ENCODE measurements at places on chromosomes 7 and 10.

DNA sequence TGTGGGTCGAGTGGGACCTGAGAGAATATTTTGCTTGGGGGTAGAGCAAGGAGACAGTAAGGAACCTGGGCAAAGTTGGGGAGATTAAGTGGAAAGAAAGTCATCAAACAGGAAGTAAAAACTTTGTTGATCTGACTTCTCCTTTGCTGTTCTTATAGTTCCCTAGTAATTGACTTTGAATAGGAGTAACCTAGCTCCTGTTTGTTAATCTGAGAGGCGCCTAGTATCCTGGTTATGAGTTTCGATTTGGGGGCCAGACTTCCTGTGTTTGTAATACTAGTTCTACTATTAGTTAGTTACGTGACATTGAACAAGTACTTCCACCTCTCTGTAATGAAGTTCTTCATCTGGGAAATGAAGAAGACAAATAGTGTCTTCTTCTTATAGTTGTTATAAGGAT, 99.1 kb downstream of the ZNF365 start:
- DNase-seq: no peak

DNA sequence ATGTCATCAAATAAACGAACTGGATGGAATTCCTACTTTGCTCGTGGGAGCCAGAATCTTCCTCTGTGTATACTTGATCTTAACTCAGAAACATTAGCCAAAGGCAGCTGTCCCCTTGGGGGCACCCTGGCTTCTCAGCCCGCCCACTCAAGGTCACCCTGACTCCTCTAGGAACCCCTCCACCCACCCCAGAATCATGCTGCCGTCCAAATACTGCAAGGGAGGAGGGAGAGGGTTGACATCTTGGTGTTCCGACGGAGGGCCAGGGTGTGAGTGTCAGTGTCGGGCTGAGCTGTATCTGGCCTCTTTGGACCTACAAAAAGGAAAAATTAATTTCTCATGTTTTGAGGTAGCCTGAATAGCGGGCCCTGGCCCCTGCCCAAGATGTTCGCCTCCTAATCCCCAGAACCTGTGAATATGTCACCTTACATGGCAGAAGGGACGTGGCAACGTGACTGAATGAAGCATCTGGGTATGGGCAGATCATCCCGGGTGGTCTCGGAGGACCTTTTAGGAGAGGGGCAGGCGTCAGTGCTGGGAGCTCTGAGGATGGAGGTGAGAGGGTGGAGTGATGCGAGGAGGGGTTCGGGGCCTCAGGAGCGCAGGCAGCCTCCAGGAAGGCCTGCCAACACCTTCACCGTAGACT, 40.5 kb upstream of the RBM33 start:
- DNase-seq: no peak

GRCh38 chr10:77989081-77989724, 40.1 kb downstream of the POLR3A start:
- no peak for DNase-seq

DNA sequence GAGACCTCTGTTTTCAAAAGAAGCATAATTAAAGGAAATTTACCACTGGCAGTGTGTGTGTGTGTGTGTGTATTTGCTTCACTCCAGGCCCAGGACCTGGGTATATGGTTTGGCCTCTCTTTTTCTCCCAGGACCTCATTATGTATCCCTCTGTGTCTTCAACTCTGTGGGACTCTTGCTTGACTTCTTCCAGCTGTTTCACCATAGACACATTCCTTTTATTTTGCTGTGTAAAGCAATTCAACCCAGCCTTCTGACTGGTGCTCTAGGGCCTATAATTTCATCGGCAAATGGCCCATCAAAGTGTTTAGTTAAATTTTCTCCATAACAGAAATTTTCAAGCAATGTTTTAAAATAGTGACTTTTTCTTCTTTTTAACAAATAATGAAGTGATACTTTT, 954.3 kb downstream of the CNTNAP2 start:
- no peak for DNase-seq

DNA sequence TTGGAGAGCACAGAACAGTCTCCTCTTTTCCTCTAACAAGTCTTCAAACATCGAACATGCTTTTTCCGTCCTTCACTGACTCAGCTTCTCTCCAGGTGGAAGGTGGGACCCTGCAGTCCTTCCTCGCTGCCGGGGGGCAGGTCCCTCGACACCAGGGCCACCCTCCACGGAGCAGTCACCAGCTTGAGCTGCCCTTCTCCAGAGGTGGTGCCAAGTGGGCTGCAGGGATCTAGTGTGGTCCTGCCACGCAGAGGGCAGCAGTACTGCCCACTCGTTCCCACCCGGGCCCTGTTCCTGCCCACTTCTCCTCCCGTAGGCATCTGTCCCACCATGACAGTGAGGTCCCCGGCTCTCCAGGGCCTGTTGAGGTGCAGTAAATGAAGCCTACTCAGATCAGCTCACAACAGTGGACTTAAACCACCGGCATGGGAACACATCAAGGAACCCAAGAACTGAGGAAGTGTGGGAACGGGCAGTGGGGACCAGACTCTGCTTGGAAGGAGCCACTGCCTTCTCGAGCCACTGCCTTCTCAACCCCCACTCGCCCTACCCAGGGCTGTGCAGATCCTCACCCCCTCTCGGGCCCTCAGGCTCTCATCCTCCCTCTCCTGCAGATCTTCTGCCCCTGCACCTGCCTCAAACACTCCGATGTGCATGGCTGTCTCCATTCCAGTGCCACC, 153.9 kb downstream of the OAT start:
- no peak for DNase-seq

DNA sequence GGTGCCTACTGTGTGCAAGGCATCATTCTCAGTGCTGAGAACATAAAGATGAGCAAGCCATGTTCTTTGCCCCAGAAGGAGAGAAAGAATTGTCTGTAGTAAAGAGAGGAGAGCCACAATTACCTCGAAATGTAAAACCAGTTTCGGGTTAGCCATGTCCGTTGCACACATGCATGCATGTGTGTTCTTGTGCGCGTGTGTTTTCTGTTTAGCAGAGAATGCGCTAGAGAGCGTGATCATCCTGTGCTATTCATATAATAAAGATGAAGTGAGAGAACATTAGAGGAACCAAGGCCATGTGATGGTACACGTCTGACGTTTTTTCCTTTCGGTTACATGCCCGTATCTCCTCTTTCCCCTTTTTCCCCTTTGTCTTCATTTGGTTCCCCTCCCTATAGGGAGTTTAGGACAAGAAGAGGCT, 158.2 kb downstream of the CELF2 start:
- DNase-seq: no peak

DNA sequence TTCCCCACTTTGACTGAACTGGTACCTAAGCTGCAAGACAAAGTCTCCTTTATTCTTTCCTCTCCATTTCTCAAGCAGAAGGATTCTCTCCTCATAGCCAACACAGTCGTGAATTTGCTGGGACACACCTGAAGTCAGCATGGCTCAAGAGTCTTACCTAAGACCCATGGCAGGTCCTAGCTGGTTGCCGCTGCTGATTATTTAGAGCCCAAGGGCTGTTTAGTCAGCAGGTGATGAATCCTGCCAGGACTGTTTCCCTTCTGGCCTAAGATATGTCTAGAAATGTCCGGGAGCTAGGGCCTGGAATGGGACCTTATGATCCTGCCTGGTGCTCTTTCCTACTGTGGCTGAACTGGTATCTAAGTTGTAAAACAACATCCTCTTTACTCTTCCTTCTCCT, 82.8 kb downstream of the AHCYL2 start:
- DNase-seq: no peak

- no peak for DNase-seq
These were observed 78.4 kb upstream of the PALS2 start for GRCh38 chr7:24494832-24495231.

DNA sequence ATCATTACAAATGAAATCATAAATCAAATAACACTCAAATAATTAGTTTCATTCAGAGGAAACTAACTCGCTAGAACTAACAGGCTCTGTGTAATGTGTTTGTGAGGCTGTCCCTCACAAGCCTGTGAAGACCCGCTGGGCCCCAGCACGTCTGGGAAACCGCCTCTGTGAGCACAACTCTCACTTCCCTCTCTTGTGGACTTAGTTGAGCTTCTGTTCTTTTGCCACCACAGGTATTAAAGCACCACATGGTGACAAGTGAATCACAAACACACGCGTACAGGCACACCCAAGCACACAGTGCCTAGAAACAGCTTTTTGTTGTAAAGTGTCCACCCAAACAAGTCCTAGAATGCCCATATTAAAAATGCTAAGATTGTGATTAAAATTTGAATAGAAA, 51.0 kb downstream of the ZNF777 start:
- no peak for DNase-seq

DNA sequence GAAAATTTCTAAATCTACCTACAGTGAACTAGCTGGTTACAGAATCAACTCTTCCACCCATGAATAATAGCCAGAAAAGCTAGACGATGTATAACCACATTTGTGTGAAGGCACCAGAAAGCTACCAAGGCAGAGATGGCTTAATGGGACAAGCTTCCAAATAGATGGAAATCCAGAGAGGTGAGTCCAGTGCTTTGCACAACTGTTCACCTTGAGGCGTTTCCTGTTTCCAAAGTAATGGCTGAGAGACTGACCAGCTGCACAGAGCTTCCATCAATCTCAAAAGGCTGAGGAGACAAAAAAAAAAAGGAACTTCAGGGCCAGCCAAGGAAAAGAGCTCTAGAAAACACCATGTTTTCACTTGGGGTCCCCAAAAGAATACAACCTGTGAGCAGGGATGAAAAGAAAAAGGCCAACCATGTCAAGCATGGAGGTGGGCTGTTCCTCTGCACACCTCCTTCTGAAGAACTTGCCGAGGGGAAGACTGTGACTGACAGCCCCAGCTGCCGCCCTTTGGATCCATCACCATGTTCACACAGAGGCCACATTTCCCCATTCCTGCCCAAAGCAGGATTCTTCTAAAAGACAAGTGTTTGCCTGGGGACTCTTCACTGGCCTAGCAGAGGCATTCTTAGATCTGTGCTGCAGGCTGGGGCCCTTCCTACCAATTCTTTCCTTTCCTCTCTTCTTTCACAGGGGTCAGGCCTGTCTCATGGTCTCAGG, 72.9 kb downstream of the ARHGAP21 start:
- no peak for DNase-seq

GRCh38 chr7:149624419-149625339, 127.1 kb upstream of the ZNF746 start:
- DNase-seq: peak; percentile 95

GRCh38 chr10:35011771-35012191, 78.4 kb downstream of the CUL2 start:
- no peak for DNase-seq

- DNase-seq: no peak
These were observed 6.0 kb downstream of the CREB5 start for GRCh38 chr7:28418311-28418710.

DNA sequence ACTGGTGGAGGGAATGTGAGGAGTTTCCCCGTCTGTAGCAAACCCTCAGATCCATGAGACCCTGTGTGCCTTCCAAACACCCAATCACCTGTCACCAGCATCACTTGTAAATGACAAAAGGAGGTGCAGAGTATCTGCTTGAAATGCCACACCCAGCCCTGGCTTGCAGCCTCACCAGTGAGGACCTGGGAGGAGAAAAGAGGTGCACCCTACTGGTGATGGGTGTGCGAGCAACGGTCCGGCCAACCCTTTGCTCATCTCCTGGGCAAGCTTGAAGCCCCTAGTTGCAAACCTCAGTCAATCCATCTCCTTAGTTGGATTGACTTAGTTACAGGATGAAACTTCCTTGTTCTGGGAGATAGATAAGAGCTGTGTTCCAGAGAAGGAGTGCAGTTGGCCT, 62.4 kb upstream of the WAPL start:
- DNase-seq: peak; percentile 57

DNA sequence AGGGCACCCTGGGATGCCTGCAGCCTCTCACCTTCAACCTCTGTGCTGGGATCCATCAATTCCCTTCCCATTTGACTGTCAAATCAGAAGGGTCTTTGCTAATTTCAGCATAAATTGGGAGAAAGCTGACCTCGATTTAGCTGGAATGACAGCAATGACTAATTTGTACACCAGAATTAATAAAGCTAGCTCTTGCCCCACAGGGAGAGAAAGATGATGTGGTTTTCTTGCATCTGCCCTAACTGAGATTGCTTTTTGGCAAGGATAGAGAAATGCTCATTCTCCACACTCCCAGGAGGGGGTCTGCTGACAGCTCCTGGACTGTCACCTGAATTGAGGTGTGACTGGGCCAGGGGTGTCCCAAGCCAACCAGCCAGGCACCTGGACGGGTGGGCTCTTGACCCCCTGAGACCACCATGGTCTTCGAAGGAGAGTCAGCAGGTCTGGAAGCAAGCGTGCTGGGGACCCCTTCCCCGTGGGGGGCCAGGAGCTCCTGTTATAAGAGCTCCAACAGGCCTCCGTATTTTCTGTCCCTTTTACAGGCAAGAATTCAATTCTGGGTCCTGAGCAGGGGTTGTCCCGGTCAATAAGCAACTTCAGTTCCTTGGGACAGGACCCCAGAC, 42.1 kb downstream of the RBM17 start:
- DNase-seq: no peak

GRCh38 chr7:150855476-150856302, 3.4 kb downstream of the AOC1 start:
- no peak for DNase-seq

DNA sequence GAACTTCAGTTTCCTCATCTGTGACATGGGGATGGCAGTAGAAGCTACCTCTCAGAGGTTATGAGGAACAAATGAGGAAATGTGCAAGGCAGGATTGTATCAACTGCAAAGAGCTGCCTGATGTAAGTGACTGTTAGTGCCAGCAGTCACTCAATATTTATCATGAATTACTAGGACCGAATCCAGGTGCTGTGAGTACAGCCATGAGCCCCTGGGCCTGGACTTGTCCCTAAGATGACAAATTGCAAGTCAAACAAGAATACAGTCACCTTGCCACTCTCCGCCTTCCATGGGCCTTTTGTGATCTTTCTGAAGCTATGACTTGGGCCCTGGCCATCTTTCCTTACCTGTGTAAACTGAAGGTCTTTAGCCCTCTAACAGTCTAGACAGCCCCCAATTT, 27.7 kb upstream of the TLX1 start:
- no peak for DNase-seq

DNA sequence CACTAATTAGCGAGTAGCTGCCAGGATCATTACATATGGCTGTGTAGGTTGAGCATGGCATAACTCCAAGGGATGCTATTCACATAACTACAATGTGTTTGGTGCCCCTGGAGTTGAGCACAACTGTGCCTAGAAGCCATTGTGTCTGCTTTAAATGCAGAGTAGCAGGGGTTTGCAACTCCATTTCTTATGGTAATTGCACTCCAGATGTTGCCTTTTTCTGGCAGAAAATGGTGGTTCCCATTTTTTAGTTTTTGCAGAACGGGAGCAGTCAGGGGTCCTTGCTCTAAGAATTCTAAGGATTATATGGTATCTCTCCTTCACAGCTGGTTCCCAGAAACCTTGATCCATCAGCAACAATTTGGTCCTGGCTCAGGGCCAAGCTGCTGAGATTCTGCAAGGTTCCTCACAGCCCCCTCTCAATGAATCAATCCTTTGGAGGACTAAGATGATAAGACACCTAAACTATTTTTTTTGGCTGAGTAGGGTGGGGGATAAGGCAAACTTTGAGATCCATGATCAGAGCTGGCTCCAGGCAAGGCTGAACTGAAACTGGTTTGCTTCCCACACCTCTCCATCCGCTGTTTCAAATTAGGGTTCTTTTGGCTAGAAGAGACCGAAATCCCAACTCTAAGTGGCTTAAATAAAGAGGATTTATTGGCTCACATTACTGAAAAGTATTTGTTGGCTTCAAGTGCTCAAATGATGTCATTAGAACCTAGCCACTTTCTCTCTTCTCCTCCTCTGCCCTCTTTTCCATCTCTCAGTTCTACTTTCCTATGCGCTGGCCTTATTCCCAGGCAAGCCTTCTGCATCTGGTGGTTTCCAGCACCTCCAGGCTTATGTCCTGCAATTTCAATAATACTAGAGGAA, 97.5 kb upstream of the CCDC6 start:
- no peak for DNase-seq

All from right lobe of liver (tissue), 6 donors.